C1 segment of cervical spinal cord (tissue), 14 donors: ENCODE measurements at places on chromosomes 16 and 17.

DNA sequence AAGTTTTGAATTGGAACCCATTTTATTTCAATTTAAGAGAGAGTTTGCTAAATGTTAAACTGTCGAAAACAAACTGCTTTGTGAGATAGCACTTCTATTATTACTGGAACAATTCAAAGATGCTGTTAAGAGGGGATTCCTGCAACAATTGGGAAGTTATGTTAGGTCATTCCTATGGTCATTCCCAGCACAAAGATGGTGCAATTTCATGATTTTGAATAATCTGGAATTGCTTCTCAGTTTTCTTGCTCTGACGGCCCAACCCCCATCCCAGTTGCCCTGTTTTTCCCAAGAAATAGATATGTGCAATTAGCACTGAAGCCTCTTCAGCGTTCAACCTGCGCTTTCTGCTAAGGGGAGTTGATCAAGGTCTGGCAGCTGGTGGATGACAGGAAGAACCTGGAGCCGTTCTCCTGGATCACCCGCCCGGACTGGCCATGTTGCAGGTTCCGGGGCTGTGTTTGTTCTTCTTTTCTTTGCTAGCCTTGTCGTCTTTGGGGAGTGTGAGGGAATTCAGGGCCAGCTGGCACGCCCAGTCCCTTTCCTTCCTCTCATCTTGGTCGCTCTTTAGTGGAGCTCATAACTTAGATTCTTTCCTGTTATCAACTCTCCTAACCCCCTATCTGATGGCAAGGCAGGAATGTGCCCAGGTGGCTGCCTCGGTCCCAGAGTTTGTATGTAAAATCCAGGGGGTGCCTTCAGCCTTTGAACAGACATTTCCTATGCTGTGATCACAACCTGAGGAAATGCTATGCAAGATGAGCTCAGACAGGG lies 29.0 kb upstream of the IRF8 start:
- no peak for DNase-seq

DNA sequence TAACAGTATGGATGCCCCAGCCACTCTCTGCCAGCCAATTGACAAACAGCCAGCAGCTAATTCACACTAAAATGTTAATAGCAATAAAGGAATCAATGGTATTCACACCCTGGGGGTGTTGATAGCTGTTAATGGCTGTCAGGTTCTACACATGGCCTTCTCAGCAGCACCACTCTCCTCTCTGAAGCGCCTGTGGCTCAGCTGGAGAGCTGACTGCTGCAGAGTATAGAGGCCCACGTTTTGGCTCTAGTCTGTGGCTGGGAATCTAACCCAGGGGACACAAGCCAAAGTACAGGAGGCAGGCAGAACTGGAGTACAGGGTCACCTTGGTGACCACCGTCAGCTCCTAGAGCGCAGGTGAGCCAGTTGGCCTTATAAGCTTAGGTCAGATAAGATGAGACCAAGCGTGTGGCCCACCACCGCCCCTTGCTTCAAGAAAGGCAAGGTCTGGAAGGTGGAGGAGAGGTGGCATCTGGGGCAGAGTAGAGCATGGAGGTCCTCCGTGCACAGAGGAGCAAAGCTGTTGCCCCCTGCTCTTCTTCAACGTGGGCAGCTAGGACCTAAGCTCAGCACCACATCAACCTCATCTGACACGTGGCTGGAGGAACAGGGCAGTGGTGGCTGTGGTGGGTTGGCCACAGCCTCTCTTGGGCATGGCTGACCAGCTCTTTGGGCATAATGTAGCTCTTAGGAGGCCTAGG lies 25.4 kb downstream of the CCR7 start:
- DNase-seq: no peak

- DNase-seq: no peak
Measured at GRCh38 chr16:4908854-4909401, 28.0 kb downstream of the PPL start.

GRCh38 chr17:49995055-49995738 lies at the start of gene DLX3:
Gene DLX3 (minus strand): TSS chr17:49995224. CDS start chr17:49994998, 226 bp downstream.
- no peak for DNase-seq

GRCh38 chr16:11398136-11398535 lies 52.9 kb downstream of the RMI2 start:
- no peak for DNase-seq

GRCh38 chr17:13869331-13869940 lies 199.9 kb upstream of the COX10 start:
- no peak for DNase-seq

DNA sequence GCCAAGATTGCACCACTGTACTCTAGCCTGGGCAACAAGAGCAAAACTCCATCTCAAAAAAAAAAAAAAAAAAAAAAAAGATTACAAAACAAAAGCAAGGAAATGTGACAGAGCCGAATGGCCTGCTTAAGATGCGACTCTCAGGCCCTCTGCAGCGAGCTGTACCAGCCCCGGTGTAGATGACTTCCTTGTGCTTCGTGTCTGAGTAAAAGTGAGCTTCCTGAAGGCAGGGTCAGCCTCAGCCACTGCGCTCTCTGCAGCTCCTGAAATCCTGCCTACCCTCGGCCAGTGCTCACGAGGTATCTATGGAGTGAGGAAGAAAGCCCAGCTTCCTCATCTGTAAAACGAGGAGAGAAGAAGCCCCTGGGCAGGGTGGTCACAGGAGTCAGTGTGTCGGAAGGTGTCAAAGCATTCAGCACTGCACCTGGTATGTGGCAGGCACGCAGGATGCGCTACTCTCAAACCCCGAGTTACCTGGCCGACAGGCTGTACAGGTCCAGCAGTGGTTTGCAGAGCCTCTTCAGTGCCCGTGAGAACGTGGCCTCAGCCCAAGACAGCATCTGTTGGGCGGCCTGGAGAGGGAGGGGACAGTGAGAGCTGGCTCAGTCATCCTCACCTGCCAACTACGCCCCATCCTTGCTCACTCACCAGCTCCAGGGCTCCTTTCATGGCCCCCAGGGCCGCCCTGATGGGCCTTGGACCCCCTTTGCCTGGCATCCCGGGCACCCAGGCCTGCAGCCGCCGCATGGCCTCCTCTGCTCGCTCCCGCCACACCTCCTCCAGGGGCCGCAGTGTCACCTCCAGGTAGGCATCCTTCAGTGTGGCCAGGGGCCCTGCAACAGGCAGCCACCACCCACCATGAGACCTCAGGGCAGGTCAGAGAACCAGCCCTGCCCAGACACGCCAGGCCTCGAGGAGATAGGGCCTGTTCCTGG lies 44.6 kb downstream of the RMI2 start:
- no peak for DNase-seq

- no peak for DNase-seq
Measured at GRCh38 chr17:70454908-70455307, 285.6 kb downstream of the KCNJ2 start.

GRCh38 chr17:48457080-48457836 lies 27.2 kb upstream of the SKAP1 start:
- DNase-seq: no peak

GRCh38 chr16:67736858-67737257 lies 17.7 kb upstream of the GFOD2 start:
- no peak for DNase-seq

DNA sequence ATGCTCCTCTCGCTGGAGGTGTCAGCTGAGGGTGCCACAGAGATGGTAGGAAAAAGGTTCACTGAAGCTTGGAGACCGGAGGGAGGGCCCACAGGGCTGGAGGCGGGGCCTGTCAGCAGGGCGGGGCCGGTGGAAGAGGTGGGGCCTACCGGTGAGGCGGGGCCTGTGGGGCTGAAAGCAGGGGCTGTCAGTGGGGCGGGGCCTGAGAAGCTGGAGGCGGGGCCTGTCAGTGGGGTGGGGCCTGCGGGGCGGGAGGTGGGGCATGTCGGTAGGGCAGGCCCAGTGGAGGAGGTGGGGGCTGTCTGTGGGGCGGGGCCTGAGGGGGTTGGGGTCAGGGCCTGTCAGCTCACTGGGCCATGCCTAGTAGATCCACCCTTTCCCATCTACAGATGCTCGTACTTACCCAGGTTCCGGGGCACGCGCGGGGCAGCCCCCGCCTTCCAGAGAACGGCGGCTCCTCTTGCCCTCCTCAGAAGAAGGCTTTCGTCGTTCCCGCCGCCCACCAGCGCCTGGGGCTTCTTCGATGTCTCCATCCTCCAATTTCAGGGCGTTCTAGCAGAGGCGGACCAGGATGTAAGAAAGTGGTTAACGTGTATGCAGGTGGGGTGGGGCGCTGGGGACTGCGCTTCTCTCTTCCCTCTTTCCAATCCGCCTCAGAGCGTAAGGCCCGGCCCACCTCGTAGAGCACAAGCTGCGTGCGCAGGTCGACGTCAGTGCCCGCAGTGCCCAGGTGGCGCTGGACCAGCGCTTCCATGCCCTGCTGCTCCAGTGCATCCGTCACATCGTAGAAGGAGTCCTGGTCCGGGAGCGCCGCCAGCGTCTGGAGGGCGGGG lies 9.8 kb downstream of the TMEM208 start:
- no peak for DNase-seq

DNA sequence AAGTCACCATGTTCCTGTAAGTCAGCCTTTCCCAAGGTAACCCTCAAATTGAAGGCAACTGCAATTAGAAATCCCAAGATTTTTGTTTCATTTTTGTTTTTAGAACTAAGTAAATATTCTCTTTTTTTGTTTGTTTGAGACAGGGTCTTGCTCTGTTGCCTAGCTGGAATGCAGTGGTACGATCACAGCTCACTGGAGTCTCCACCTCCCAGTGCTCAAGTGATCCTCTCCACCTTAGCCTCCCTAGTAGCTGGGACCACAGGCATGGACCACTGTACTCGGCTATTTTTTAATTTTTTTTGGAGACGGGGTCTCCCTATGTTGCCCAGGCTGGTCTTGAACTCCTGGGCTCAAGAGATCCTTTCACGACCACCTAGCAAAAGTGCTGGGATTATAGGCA lies 10.6 kb upstream of the LRRC59 start:
- no peak for DNase-seq

- DNase-seq: no peak
Measured at GRCh38 chr17:75270966-75271232, at the start of gene MIF4GD. Gene MIF4GD (minus strand): TSS chr17:75271231. CDS start chr17:75270195, 1,036 bp downstream.

DNA sequence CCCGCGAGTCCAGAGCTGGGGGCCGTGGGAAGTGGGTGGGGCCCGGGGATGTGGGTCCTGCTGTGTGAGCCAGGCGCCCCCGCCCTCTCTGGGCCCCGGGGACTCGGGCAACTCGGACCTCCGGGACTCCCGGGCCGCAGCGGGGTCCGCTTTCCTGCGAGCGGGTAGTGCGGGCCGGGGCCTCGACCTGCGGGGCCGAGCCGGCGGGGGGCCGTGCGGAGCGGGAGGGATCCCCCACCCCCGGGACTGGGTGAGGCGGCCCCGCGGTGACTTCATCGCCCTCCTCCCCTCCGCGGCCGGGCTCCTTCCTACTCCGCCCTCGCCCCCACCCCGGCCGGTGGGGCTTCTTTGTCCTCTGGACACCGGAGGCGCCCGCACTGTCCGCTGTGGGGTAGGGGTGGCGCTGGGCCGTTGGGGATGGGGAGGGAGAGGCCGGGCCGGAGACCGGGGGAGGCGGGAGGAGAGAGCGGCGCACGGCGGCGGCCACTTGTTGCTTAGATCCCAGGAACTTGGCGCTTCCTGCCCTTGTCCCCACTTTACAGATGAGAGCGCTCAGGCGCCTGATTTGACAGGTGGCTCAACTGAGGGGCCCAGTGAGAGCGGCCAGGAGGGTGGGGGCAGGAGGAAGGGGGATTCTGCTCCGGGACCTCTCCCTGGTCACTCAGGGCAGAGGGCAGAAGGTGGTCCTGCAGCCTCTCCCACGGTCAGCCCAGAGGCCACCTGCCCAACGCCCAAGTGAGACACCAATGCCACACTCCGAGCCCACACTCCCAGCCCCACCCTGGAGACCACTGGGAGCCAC lies 874 bp downstream of the CMTM3 start:
- DNase-seq: no peak

DNA sequence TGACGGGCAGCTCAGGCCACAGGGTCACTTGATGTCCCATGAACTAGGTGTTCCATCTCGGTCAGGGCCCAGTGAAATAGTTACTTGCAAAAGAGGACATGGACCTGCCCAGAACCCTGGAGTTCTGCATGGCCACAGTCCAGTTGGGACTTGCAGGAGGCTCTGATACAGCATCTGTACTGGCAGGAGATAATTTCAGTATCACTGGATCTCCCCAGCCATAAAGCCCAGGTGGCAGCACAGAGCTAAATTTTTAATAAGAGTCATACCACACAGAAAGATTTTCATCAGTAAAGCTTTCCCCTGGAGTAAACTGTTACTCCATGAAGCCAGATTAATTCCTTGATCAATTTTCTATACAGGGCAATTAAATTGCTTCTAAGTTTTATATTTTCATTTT lies 18.0 kb upstream of the SLC16A5 start:
- no peak for DNase-seq

- DNase-seq: no peak
Measured at GRCh38 chr17:79150035-79150733, 75.6 kb downstream of the ENGASE start.

DNA sequence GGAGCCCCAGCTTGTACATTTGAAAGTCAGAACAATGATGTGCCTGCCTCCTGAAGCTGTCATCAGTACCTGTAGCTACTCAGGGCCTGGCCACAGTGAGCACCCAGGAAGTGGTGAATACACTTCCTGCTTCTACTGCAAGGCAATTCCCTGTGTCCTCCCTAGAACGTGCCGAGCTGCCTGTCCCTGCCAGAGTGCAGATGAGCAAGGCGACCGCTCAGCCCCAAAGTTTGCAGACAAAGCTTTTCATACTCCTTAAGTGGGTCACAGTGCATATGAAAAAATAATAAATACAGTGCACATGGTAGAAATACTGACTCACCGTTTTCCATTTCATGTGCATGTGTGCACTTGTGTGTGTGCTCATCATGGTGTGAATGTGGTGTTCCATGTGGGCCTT lies 77.3 kb downstream of the MPRIP start:
- DNase-seq: no peak

DNA sequence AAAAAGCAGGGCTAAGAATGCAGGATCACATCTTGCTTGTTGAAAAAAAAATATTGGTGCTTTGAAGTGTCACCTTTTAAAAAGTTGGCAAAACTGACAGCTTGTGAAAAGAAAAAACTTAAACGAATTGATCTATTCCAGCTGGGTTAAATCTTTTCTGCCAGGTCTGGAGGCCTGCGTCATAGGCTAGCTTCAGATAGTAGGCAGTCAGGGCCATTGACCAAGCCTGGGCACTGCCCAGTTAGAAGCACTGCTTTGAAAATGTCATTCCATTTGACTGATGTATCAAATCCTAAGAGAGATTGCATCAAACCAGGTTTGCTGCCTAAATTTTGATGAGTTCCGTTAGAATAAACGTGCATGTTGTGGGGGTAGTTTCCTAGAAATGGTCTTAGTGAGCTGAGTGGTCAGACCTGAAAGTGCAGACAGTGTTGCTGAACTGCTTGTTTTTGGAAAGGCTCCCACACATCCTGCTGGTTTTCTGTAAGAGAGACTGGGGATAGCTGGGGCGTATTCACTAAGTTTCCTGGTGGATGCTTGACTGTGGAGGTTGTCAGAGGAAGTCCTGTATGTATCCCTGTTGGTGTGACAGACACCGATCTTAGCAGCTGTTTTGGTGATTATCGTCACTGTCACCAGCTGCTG lies 38.8 kb downstream of the NUP88 start:
- no peak for DNase-seq
